ENCODE measurements at places on chromosomes 4 and X.

DNA sequence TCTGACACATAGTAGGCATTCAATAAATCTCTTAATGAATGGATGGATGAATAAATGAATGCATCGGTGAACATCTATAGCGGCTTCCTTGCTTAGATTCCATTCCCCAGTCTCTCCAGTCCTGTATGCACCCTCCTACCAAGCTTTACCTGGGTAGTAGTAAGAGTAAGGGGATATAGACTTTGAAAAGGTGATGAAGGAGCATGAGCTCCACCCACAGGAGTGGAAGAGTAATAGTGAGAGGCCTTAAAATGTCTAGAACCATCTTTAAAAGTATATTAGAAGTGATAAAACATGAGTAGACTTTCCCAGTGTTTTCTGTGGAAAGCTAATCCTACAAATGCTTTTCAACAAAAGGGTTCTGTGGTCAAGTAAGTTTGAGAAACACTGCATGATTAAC, 35.5 kb upstream of the GPC3 start:
- DNase-seq, result no peak

GRCh38 chr4:12889054-12889453, 595.1 kb downstream of the RAB28 start:
- no peak for DNase-seq

DNA sequence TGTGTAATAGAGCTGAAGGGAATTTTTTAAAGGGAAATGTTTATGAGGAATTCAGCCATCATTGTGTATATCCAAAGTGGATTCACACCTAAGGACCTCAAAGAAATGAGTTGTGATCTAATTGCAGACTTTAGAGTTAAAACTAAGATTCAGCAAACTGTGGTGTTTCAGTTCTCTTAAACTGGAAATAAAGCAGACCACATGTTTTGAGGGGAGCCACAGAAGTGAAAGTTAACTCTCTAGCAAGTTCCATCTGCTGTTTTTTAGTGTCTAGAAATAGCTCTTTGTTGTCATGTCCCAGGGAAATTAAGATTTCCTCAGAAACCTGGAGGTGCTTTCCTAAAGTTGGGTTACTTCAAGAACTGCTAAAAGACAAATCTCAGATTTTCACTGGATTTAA, 97.3 kb upstream of the DDX3X start:
- DNase-seq, result no peak

GRCh38 chrX:150337026-150337425, 26.1 kb upstream of the MAMLD1 start:
- DNase-seq, result no peak

GRCh38 chrX:12419591-12419990, 281.3 kb downstream of the FRMPD4 start:
- no peak for DNase-seq

DNA sequence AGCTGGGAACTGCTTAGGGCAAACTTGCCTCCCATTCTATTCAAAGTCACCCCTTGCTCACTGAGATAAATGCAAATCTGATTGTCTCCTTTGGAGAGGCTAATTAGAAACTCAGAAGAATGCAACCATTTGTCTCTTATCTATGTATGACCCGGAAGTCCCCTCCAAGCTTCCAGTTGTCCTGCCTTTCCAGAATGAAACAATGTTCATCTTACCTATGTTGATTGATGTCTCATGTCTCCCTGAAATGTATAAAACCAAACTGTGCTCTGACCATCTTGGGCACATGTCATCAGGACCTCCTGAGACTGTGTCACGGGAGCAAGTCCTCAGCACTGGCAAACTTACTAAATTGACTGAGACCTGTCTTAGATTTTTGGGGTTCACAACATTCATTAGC, 37.1 kb upstream of the TMPRSS11E start:
- no peak for DNase-seq

GRCh38 chrX:83145876-83146275, 362.2 kb upstream of the POU3F4 start:
- DNase-seq, result no peak

GRCh38 chrX:6708041-6708440, 173.1 kb upstream of the VCX3A start:
- no peak for DNase-seq

GRCh38 chr4:113781439-113782040, 20.0 kb upstream of the CAMK2D start:
- peak; percentile 66 for DNase-seq

GRCh38 chrX:56029188-56029587, 203.0 kb upstream of the KLF8 start:
- DNase-seq, result no peak

DNA sequence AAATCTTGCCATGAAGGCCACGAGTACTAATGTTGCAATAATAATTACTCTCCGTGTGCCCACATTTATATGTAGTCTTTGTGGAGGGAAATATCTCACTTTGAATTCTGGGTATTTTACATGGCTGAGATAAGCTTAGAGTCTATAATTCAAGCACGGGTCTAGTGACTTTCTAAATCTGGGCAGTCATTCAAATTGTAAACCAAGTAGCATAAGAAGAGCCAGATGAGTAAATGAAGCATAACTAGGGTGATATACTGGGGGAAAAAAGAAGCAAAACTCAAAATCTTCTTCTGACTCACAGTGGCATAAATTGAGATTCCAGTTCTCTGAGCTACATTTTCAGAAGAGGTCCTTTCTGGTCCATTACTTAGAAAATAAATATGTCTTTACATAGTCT, 53.0 kb downstream of the MAPK10 start:
- peak; percentile 83 for DNase-seq

DNA sequence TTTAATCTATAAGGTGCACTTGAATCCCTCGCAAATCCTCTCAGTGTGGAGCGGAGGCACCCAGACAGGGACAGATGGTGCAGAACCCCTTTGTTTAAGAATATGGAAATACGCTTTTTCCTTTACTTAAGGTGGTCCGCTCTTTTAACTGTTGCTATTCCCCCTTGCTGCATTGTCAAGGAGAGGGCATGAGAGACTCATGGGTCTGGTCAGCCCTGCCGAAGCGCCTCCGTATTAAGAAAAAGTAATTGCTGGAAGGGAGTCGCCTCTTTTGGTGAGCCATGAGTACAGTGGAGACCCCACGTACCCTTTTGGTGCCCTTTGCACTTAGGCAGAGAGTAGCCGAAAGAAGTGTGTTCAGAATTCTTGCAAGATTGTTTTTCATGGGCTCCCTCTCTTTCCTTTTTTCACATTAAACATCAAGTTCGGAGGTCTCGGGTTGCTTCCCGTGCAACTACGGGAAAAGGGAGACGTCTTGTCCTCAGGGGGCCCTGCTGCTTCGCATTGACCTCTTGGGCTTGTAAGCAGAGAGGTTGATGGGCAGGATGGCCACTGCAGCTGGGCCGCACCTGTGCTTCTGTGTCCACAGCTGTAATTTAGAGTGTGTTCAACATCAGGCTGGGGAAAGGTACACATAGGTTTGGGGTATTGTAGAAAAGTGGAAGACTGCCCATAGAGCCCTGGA, 109.6 kb downstream of the SPRY1 start:
- DNase-seq, result no peak

DNA sequence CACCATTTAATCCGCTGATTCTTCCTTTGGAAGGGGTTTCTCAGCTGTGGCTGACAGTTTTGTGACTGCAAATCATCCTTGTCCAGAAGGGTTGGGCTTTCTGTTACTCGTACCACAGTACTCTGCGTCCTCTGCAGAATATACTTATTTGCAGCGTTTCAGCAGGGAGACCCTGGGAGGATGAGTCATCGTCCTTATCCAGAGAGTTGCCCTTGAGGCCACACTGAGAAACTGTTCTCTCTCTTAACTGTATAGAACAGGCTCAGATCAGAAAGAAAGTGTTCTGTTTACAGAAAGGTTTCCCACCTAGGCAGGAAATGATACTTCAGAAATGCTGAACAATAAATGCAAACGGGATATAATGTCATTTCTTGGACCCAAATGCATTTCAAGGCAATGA, 47.8 kb upstream of the DDX53 start:
- peak; percentile 41 for DNase-seq

DNA sequence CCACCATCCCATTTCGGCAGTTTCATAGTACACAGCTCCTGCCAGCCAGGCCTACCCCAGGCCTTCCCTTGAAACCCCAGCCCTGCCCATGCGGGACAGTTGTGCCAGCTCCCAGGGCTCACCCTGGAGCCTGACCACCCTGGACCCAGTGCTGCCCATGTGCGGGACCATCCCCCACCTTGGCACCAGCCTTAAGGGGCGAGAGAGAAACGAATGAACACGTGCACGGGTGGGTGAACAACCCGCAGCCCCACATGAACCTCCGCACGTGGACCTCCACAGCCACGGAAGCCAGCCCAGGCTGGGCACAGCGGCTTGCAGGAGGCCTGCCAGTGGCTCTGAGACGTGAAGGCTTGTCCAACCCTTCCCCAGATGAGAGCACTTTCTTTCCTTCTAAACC, 76.0 kb upstream of the MXD4 start:
- DNase-seq, result no peak

DNA sequence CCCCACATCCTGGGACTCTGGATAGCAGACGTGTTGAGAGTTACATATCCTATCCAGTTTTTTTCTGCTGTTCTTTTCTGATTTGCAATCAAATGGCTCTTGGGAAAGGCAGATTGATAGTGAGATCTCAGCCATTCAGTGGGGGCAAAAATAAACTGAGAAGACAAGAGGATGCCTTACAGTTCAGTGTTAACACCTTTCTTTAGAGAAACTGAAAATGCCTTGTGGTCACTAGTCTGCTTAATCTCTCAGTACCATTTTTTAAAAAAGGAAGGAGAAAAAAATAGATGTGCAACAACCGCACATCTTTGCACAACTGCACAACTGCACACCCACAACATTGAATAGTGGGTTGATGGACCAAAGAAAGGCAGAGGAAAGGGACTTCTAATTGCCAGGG, 109.3 kb downstream of the ARHGEF9 start:
- DNase-seq, result no peak

GRCh38 chr4:189974056-189974455, 33.4 kb downstream of the FRG1 start:
- DNase-seq, result peak; percentile 0

DNA sequence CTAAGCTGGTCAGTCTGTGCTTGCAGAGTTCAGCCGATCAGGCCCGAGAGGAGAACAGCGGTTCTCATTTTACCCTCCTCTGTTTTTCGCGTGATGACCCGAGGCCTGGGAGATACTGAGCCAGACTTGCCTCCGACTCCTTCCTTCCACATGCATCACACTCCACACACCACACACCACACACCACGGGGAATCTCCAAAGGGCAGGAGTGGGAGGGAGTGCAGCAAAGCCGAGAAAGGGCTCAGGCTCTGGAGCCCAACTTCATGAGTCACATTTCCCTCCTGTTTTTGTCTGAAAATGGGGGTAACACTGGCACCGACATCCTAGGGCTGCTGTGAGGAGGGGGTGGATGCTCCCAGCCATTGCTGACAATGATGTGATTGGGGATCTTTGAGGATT, 38.9 kb downstream of the TKTL1 start:
- DNase-seq, result no peak

DNA sequence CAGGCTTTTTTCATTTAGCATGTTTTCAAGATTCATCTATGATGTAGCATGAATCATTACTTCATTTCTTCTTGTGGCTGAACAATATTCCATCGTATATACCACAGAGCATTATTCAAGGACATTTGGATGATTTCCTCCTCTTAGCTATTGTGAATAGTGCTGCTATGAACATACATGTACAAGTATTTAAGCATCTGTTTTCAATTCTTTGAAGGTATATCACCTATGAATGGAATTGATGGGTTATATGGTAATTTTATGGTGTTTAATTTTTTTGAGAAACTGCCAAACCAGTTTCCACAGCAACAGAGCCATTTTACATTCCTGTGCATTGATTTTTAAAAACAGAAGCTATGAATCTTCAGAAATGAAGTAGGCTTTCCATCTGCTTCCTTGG, 36.1 kb upstream of the WDR19 start:
- DNase-seq, result no peak

GRCh38 chrX:19866626-19867410, 20.6 kb downstream of the SH3KBP1 start:
- no peak for DNase-seq

DNA sequence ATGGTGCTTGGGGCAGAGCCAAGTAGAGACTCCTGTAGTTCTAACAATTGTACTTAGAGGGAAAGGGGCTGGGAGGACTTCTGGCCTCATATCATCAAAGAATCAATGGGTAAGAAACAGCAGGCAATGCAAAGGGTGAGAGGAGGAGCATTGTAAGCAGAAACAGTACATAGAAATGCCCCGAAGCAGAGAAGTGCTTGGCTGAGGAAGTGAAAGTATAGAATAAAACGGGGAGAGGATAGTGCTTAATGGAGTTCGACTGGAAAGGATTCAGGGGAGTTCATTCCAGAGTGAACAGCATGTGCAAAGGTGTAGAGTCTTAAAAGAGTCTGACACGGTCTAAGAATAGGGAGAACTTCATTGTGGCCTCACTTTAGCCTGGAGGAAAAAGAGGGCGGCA, 103.0 kb downstream of the SYNPO2 start:
- no peak for DNase-seq

- no peak for DNase-seq
Observed at GRCh38 chrX:24468245-24468644, 3.2 kb downstream of the PDK3 start.

- no peak for DNase-seq
Observed at GRCh38 chr4:101328063-101328602, 19.2 kb downstream of the PPP3CA start.

DNA sequence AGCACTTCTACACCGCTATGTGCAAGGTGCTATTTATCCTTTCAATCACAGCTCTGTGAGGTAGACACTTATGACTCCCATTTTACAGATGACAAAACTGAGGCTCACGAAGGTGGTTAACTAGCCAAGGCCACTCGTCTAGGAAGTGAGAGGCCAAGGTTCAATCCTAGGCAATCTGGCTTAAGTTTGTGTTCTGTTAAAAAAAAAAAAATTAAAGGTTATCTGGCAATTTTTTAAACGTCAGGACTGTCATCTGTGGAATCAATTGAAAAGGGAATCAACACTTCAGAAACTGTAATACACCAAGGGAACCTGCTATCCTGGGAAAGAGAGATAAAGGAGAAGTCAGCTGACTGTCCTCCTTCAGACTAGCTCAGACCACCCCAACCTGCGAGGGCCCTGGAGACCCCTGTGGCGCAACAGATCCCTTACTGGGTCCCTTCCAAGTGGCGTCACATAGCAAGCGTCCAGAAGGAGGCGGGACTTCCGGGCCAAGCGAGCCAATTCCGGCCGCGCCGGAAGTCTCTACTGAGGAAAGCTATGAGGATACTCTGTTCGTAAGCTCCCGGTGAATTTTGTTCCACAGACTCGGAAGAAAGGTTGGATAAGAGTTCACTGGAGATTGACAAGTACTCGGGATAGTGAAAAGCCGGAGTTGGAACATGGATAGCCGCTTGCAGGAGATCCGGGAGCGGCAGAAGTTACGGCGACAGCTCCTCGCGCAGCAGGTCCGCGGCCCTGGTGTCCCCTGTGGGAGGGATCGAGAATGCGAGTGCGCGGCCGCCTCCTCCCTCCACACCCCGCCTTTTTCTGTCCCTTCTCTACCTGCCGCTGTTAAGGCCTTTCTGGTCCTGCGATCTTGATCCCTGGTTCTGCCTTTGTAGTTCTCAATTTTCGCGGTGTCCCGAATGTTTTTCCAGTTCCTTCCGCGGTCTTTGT, at the start of gene METTL14:
Gene METTL14 (plus strand): TSS at position 520 of the 939 bp plus-strand sequence. CDS start 143 bp downstream, at position 663.
- peak; percentile 90 for DNase-seq

Measured in fibroblast of the aortic adventitia (primary cell).